Kidney (tissue), 22 donors: ENCODE measurements at places on chromosomes 3 and 15. TPM values are rescaled to one million over a fixed set of nuclear protein-coding genes. Genes with fewer than 3 reads are reported as not detected.

PLXND1 gene
- total RNA-seq: 152 TPM

FBXW12 gene
- not detected for total RNA-seq

DNA sequence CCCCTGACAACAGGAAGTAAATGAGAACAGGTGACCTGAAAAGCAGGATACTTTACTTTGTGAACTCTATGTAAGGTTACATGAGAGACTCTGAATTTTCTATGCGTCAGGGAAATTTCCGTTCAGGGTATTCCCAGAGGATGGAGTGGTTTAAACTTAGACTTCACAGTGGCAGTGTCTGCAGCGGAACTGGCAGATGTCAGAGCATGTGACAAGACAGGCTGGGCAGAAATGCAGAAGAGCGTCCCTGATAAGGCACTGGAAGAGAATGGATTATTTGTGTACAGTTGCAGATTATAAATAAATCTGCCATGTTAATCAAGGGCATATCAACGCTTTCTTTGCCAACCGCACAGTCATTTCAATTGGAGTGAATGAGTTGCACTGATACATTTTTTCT is 598.4 kb upstream of the ZNF717 start:
- DNase-seq: no peak

- DNase-seq: no peak
Measured at GRCh38 chr15:98785431-98785806, 137.1 kb downstream of the IGF1R start.

DNA sequence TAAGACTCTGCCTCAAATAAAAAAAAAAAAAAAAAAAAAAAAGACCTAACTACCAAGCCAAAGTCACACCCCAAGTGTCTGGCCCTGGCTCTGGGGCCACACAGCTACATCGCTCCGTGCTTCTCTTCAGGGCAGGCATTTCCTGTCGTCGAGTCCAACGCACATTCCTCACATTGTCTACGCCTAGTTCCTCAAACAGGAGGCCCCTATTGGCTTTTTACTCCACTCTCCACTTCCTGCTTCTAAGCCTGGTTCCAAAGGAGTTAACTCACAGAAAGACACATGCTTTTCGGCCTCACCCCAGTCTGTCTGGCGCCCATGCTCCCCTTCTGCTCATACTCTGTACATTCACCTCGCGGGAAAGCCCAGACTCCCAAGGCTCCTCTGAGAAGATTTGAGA is 28.8 kb downstream of the KNG1 start:
- peak; percentile 61 for DNase-seq

DNA sequence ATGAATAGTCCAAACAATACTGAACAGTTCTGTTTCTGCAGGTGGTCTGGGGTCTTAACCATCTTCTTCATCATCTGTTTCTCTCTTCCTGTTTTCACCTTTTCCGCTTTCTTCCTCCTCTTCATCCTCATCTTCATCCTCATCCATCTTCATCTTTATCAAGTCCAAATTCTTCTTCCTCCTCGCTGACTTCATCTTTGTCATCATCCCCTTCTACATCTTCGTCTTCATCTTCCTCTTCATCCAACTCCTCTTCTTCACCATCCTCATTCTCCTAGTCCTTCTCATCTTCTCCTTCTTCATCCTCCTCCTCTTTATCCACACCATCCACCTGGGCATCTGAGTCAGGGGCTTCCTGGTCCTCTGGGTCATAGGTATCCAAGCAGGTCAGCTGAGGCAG is 16.5 kb upstream of the CFAP161 start:
- no peak for DNase-seq

- DNase-seq: peak; percentile 19
Measured at GRCh38 chr3:8648909-8649741, 4.5 kb upstream of the SSUH2 start.

DNA sequence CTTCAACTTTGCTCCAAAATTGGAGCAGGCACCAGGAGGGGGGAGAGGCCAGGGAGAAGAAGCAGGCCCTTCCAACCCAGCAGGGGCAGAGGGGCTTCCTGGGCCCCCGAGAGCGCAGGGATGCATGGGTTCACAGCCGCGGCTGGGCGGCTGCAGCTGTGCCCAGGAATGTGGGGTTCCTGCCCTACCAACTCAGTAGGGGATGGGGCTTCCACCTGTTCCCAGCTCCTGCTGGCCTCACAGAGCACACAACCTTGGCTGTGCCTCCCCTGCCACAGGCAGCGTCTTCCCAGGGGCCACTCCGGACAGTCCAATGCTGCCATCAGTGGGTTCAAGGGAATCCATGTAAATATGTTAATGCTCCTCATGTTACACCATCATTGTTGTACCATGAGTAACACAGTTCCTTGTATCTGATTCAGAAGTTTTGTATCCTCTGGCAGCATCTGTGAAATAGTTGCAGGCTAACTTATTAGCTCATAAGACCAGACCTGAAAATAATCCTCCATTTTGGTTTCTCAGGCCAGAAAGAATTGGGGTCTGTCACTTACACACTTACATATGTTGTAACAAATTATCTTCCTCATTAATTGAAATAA is 12.1 kb upstream of the SIAH2 start:
- no peak for DNase-seq

DNA sequence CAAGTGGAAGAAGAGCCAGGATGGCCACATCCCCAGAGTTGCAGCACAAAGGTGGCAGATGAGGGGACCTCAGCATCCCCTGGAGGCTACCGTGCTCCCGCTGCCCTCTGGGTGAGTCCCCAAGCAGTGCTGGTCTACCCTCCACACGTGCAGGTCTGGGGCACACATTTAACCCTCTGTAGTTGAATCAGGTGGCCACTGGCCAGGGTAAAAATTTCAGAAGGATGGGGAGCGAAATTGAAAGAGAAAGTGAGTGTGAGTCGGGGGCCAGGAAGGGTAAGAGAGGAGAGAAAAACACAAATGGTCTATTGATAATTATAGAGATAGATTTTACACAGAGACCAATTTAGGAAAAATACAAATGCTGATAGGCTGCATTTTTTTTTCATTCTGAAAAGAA is 139.5 kb upstream of the EIF1B start:
- DNase-seq: no peak

ZNF106 gene
- total RNA-seq: 52.0 TPM

DNA sequence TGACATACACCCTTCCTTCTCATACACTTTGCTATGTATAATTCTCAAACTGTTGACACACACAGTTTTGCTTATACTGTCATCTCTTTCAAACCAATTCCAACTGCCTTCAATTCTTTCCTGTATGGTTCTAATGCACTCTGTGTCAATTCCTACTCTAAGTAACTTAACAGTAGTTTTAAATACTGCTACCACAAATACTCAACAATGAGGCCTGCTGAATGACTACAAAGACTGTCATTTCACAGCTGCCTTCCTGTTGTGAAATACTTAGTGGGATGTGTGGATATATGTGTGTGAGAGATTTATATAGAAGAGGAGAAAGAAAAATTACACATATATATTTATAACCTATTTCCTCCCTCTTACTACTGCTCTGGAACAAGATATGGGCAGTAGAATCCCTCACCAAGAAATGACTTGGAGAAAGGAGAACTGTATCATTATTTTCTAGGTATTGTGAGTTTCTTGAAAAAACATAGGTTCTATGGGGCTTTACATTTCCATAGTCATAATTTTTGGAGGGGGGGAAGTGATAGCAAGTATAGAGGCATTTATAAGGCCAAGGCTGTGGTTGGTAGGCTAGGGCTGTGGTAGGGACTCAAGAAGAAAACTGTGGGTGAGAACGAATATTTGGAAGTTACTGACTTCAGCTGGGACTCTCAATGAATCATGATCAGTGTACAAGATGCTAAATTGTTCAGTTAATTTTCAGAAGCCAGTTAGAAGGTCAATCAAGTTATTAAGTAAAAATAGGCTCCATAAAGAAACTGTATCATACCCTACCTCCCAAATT is 88.7 kb downstream of the ANKRD28 start:
- DNase-seq: no peak

CLEC3B gene
- 45.3 TPM for total RNA-seq

DNA sequence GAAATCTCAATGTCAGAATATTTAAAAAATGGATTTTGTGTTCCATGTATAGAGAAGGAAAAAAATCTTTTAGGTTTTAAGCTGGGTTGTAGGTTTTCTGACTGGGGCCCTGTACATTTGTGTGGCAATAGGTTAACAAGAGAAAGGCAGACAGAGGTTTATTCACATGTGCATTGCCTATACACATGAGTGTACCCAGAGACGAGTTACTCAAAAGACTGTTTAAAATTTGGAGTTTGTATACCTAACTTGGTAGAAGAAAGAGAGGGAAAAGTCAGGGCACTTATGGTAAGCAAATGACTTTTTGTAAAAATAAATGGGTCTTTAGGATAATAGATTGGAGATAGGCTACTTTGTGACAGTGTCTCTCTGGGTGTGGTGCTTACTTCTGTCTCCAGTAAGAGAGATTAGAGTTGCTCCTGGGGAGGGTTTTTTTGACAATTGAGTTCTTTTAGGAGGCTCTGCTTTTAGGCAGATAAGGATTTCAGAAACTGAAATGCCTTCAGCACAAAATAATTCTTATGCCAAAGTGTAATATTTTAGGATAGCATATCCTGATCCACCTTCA is 225.2 kb downstream of the TCF12 start:
- no peak for DNase-seq

GRCh38 chr3:5390221-5390620 is 202.7 kb downstream of the EDEM1 start:
- DNase-seq: no peak

DNA sequence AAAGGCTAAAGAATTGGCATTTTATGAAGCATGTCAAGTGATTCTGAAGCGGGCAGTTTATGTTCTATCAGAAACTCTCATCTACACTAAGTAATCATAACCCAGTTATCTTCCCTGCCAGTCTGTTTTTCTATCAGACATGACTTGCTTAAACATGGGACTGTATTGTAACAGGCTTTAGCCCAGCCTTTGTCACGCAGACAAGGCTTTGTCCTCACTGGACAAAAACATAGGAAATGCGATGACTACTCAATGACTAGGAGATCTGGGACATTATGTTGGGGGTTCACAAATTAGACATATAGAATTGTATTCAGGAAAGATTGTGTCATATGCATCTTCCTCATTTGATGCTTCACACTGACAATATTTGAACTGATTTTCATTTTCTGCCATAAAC is 115.5 kb downstream of the GADL1 start:
- DNase-seq: no peak

GRCh38 chr3:4999531-5000184 is 20.4 kb downstream of the BHLHE40 start:
- DNase-seq: no peak

DNA sequence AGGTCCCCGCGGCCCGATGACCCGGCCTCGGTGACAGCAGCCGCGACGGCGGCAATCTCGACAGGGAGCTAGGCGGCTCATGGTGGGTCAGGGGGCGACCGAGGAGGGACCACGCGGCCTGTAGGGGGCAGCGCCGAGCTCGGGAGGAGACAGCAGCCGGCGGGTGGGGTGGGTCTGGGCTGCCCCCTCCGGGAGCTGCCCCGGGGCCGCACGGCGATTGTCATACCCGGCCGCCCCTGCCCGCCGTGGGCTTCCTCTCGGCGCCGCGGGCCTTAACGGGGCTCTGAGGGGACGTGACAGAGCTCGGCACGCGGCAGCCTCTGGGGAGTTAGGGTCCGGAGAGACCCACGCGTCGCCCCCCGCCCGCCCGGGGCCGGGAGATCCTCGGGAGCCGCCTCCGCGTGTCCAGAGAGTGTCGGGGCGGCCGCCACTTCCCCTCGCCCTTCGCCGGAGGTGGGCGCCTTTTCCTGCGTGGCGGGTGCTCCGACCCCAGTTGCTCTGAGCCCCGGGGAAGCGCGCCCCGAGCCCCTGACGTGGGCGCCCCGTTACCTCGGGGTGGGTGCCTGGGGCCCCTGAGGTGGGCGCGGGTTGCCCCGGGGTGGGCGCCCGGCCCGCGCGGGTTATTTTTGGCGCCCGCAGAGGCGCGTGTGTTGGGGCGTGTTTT is 539 bp upstream of the PLCL2 start:
- DNase-seq: peak; percentile 85

DNA sequence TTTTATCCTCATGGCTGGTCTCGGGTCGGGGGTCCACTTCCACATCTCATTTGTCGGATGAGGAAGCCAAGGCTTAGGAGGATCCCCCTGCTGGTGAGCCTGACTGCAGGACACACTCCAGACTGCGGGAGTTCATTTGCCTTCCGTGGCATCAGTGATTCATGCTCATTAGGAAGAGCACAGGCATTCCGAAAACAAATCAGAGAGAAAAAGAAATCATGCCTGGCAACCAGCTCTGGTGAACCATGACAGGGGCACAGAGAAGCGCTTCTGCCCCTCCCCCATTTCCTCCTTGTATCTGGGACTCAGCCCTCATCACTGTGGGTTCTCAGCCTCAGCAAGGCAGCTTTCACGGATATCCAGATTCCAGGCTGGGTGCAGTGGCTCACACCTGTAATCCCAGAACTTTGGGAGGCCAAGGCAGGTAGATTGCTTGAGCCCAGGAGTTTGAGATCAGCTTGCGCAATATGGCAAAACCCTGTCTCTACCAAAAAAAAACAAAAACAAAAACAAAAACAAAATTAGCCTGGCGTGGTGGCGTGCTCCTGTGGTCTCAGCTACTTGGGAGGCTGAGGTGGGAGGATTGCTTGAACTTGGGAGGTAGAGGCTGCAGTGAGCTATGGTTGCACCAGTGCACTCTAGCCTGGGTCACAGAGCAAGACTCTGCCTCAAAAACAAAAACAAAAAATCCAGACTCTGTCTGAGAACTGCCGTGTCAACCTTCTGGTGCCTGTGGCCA is 28.4 kb downstream of the IRAK2 start:
- peak; percentile 74 for DNase-seq

DNA sequence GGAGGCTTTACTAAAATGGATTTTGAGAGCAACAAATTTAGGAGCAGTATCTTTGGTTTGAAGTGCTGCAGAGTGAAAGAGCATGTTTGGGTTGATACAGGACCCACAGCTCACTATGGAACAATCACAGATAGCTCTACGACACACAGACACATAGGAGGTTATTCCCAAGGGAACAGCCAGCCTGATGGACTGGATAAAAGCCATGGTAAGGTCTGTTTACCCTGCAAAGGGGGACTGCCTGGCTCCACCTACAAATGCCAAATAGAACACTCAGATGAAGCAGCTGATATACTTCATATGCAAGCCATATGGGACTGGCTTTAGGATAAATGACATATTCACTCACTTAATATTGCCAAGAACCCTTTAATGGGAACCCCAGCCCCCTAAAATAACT is 75.4 kb downstream of the CDC25A start:
- DNase-seq: no peak

GRCh38 chr15:100783760-100784492 is 95.7 kb upstream of the ALDH1A3 start:
- no peak for DNase-seq

GRCh38 chr3:186931532-186932280 is 1.4 kb downstream of the ST6GAL1 start:
- peak; percentile 80 for DNase-seq

- DNase-seq: no peak
Measured at GRCh38 chr15:63514531-63514943, 10.1 kb downstream of the USP3 start.
